ENCODE measurements at places on chromosomes 11 and 22. TPM values are rescaled to one million over a fixed set of nuclear protein-coding genes. Genes with fewer than 3 reads are reported as not detected.

The ZNF215 gene
- total RNA-seq: 5.7 TPM

The APOA4 gene
- total RNA-seq: not detected

The ESAM gene
- total RNA-seq: under 0.01 TPM

The SPI1 gene
- not detected for total RNA-seq

The DRD4 gene
- total RNA-seq: under 0.01 TPM

The COPB1 gene
- total RNA-seq: 220 TPM

The OR4A16 gene
- total RNA-seq: not detected

The APOL1 gene
- total RNA-seq: 10.3 TPM

The FLRT1 gene
- not detected for total RNA-seq

The INS gene
- not detected for total RNA-seq

The KRTAP5-2 gene
- not detected for total RNA-seq

The RIMBP3C gene
- 0.39 TPM for total RNA-seq

The MRPL16 gene
- 40.9 TPM for total RNA-seq

The PNPLA5 gene
- total RNA-seq: not detected

The SLCO2B1 gene
- total RNA-seq: 0.59 TPM

The FAM181B gene
- not detected for total RNA-seq

The STK33 gene
- 0.20 TPM for total RNA-seq

The ACR gene
- not detected for total RNA-seq

The MALAT1 gene
- total RNA-seq: 5,567 TPM

The FAM111B gene
- total RNA-seq: 15.2 TPM

The HBB gene
- total RNA-seq: not detected

The LRFN4 gene
- total RNA-seq: 28.9 TPM

The C22orf42 gene
- not detected for total RNA-seq

The SEPTIN5 gene
- 9.6 TPM for total RNA-seq

The OR8D1 gene
- total RNA-seq: not detected

The OR5A1 gene
- not detected for total RNA-seq

The AMOTL1 gene
- total RNA-seq: 27.2 TPM

The PANX3 gene
- total RNA-seq: not detected

The PACSIN2 gene
- 33.8 TPM for total RNA-seq

The UEVLD gene
- 21.3 TPM for total RNA-seq

The PEX16 gene
- 30.9 TPM for total RNA-seq

The OR51I1 gene
- not detected for total RNA-seq

The SCGB2A2 gene
- total RNA-seq: not detected

The TPBGL gene
- total RNA-seq: not detected

The PHETA2 gene
- total RNA-seq: 10.7 TPM

The MS4A3 gene
- not detected for total RNA-seq

The RTL10 gene
- 9.9 TPM for total RNA-seq

The SEC14L3 gene
- not detected for total RNA-seq

The ABCC8 gene
- not detected for total RNA-seq

The MYEOV gene
- total RNA-seq: 23.9 TPM

The SAA2 gene
- not detected for total RNA-seq

The MFNG gene
- 0.59 TPM for total RNA-seq

The HDHD5 gene
- total RNA-seq: 35.3 TPM

The TBX10 gene
- not detected for total RNA-seq
